ENCODE measurements at places on chromosomes 2 and 18. TPM values are rescaled to one million over a fixed set of nuclear protein-coding genes. Genes with fewer than 3 reads are reported as not detected.

Gene CYTIP
- not detected for total RNA-seq

Gene ACKR3
- 14.4 TPM for total RNA-seq

Gene CABYR
- total RNA-seq = 1.6 TPM

Gene NPPC
- not detected for total RNA-seq

Gene MYOM1
- total RNA-seq = 0.18 TPM

Gene FAM124B
- 130 TPM for total RNA-seq

Gene AP1S3
- 3.2 TPM for total RNA-seq

Gene ACVR2A
- total RNA-seq = 6.6 TPM

Gene PUS10
- total RNA-seq = 7.5 TPM

Gene GKN2
- not detected for total RNA-seq

Gene STEAP3
- 13.3 TPM for total RNA-seq

Gene SEPTIN10
- total RNA-seq = 125 TPM

Gene GPR148
- not detected for total RNA-seq

Gene ANKRD30BL
- not detected for total RNA-seq

Gene CD207
- total RNA-seq = under 0.01 TPM

Gene ATL2
- total RNA-seq = 63.7 TPM

Gene NTSR2
- not detected for total RNA-seq

Gene GPR39
- 0.38 TPM for total RNA-seq

Gene CCDC141
- total RNA-seq = not detected

Gene UGT1A1
- not detected for total RNA-seq

Gene ALKAL2
- not detected for total RNA-seq

Gene C2orf66
- total RNA-seq = 0.09 TPM

Gene RNF138
- total RNA-seq = 33.5 TPM
